ENCODE measurements at places on chromosomes 2 and 18. TPM values are rescaled to one million over a fixed set of nuclear protein-coding genes. Genes with fewer than 3 reads are reported as not detected.
A peak's percentile ranks its signal among the peaks of the same experiment; 100 is the strongest.

ORMDL1 gene
- 38.9 TPM for total RNA-seq

PSD4 gene
- 25.0 TPM for total RNA-seq

DNA sequence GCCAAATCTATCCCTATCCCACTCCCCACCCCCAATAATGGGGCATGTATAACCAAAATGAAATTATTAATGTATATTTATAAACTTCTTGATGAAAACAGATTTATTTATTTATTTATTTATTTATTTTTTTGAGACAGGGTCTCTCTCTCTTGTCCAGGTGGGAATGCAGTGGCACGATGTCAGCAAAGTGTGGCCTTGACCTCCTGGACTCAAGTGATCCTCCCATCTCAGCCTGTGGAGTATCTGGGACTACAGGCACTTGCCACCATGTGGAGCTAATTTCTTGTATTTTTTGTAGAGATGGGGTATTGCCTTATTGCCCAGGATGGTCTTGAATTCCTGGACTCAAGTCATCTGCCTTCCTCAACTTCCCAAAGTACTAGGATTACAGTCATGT, 28.0 kb upstream of the HNRNPA3 start:
- DNase-seq = no peak

CAPN14 gene
- 35.1 TPM for total RNA-seq

DNA sequence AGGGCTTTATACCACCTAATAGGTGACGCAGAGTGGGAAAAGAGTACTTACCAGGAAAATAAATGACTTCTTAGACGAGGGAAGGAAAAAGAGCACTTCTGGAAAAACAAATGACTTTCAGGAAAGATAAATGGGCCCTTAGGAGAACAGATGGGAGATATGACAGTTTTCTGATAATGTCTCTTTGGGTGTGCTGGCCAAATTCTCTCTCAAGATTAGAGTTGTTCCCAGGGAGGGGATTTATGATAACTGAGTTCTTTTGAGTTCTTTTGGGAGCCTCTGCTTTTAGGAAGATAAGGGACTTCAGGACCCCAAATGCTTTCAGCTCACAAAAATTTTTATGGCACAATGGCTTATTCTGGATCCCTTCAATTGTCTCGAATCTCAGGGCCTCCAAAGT, 104.2 kb upstream of the MSH2 start:
- no peak for DNase-seq

DNA sequence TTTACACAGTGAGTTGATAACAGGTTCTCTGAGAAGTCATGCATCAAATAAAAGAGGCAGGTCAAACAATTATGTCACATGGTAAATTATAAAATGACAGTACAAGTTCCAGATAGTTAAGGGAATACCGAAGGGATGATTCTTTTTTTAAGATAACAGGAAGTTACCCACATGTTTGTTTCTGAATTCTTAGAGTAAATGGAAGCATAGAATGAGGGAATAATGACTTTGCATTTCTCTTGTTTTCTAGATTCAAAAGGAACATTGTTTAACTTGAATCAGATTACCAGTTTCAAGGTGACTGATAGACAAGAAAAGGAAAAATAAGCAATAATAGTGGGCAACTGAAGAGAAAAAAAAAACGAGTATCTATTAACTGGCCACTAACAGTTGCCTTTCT, 124.5 kb downstream of the MIB1 start:
- no peak for DNase-seq

- peak; percentile 28 for DNase-seq
These were observed 65.3 kb upstream of the CCDC68 start for GRCh38 chr18:55024564-55024963.

MARCO gene
- 0.13 TPM for total RNA-seq

GRCh38 chr2:46366668-46367052, 69.5 kb downstream of the EPAS1 start:
- DNase-seq = no peak

ALKAL2 gene
- total RNA-seq = not detected

DNA sequence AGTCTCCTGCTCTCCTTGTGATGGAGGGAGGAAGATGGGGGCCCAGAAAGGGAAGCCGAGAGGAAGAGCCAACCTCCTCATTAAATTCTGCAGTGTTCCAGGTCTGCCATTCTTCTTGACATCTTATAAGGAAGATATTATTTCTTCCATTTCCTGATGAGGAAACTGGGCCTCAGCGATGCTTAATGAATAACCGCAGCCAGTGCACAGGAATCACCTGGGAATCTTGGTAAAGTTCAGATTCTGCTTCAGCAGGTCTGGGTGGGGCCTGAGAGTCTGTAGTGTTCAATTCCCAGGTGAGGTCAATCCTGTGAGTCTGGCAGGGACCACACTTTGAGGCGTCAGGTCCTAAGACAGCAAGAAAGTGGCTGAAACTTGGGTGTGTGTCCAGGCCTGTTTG, 17.3 kb downstream of the PCARE start:
- no peak for DNase-seq

GRCh38 chr2:134773759-134774742, 55.3 kb upstream of the TMEM163 start:
- peak; percentile 65 for DNase-seq

Measured in bronchial epithelial cell (primary cell).